ENCODE measurements at places on chromosomes 13 and 19.

GRCh38 chr13:23858546-23858945 lies 30.7 kb downstream of the MIPEP start:
- DNase-seq, result no peak

DNA sequence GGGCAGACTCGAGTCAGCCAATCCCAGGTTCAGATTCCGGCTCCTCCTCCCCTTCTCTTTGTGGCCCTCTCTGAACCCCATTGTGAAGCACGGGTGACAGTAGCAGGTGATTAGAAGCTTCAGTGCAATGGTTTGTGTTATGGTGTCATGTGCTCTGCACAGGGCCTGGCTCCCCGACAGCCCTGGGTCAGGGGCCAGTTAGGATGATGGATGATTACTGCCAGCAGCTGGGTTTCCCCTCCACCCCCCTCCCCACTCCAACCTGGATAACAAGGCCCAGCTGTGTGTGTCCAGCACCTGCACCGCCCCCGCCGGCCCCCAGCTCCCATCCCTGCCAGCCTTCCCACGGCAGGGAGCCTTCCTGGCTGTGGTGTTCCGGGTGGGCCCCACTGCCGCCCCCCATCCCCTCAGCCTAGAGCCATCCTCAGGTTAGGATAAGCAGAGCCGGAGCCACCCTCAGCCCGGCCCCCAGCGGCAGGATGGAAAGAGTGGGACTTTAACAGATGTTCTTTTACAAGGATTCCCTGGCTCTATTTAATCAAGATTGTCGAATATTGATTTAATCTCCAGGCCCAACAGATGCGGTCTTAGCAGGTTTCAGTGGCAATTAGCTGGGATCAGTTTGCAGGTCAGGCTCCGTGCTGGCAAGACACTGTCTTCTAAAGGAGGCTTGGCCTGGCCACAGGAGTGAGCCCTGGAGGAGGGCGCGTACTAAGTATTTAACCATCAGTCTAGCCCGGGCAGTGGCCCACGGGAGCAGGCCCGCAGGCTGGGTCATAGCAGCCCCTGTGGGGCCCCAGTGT lies 156.2 kb downstream of the SIPA1L3 start:
- peak; percentile 97 for DNase-seq

- DNase-seq, result no peak
Observed at GRCh38 chr19:47641891-47642485, 33.1 kb downstream of the BICRA start.

DNA sequence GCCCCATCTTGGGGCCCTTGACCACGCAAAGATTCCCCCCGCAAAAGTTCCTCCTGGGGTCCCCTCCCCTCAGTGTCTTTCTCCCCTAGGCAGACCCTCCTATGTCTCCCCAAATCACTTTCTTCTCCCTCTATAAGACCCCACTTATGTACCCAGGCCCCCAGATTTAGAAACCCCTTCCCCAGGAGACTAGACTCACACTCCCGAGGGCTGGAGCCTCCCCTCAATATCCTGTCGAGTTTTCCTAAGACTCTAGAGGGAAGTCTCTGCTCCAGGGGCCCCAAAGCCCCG lies 1.4 kb downstream of the SLC1A5 start:
- DNase-seq, result no peak

- peak; percentile 23 for DNase-seq
Observed at GRCh38 chr13:33057019-33057780, 41.0 kb downstream of the KL start.

DNA sequence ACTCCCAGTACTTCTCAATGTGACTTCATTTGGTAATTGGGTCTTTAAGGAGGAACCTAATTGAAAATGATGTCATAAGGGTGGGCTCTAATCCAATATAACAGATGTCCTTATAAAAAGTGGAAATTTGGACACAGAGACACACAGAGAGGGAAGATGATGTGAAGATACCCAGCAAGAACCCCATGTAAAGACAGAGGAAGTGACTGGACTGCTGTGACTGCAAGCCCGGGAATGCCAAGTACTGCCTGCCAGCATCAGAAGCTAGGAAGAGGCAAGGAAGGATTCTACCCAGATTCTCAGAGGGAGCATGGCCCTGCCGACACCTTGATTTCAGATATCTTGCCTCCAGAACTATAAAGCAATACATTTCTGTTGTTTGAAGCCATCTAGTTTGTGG lies 239.3 kb downstream of the KCTD12 start:
- DNase-seq, result no peak

- no peak for DNase-seq
Observed at GRCh38 chr19:7349961-7350711, 1.4 kb downstream of the ARHGEF18 start.

- DNase-seq, result no peak
Observed at GRCh38 chr19:41862445-41862986, 2.5 kb downstream of the RPS19 start.

- peak; percentile 49 for DNase-seq
Observed at GRCh38 chr13:41751277-41751676, 209.6 kb downstream of the VWA8 start.

GRCh38 chr19:1880611-1881392 lies 4.5 kb downstream of the ABHD17A start:
- DNase-seq, result no peak

DNA sequence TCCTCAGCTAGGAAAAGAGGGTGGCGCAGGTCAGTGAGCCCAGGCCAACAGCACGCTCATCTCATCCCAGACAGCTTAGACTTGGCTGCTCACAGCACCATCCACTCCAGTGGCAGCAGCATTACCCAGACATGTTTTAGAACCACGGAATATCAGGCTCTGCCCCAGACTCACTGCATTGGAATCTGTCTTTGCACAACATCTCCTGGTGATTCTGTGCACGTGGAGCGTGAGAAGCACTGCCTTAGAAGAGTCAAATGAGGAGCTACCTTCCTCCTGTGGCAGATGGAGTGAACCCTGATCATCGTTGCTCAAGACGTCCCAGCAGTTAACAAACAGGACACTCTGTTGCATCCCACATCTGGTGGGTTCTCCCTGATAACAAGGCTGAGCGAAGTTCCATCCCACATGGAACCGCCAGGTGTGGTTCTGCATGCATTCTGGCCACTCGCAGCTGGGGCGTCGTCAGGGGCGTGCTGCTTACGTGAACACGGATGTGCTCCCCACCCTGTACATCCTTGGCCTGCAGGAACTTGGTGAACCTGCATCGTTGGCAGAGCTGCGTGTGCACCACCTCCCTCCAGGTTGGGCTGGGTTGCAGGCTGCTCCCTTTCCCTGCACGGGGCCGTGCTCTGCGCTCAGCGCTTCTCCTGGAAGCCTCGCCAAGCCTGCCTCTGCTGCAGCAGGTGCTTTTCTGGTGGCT lies 25.2 kb upstream of the ATP11A start:
- no peak for DNase-seq

- no peak for DNase-seq
Observed at GRCh38 chr19:54408456-54409026, 6.7 kb upstream of the TTYH1 start.

DNA sequence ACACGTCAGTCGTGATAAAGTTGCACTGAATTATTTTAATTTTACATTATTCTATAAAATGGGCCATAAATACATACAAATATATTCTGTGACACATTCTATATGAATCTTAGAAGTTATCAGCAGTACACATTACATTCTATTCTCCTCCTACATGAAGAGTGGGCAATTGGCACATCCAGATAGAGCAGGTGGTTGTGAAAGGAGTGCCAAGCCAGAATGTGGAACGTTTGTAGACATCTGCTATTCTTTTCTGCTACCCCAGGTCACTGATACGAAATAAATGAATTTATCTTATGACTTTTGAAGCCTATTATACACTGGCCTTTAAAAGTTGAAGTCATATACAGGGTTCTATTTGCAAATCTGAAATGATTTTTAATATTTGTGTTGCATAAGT lies 373.2 kb downstream of the PCDH17 start:
- DNase-seq, result no peak

GRCh38 chr13:35309706-35310105 lies 166.8 kb downstream of the MAB21L1 start:
- peak; percentile 5 for DNase-seq

DNA sequence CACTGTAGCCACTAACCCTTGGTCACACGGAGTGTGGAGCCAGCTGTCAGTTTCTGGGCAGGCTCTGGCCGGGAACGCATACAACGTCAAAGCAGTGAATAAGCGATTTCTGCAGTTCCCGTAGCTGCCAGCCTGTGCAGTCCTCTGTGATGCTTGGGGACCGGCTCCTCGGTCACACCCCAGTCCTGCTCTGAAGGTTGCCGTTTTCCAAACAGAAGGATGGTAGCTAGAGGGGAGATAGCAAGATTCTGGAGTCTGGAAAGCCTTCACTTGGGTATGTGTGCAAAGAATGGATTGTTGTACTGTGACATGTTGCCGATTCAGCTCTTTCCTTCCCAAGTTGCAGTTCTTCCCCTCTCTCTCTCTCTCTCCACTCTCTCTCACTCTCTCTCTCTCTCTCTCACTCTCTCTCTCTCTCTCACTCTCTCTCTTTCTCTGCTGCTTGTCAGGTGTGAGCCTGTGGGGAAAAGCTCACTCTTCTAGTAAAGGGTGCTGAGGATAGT lies 38.7 kb upstream of the C1QTNF9 start:
- peak; percentile 11 for DNase-seq

DNA sequence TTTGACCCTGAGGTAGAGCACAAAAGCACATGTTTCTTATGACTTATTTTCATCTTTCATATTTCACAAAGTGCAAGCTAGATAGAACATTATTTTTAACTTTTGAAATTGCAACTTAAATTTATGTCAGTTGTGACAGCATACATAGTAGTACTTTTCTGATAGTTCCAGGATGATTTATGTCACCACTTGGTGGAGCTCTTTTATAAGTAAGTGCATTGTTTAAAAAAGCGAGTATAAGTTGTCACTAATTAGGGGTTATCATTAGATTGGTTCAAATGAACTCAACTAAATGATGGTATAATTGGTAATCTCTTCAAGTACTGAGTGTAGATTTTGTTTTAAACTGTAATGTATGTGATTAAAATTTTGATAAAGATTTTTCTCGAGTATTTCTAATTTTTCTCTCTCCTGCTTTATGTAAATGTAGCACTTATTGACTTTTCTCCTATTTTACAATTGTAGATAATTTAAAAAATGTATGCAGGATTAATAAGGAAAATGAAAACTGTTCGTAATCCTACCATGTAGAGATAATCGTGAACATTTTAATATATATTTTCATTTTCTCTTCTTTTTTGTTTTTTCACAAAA lies 31.1 kb downstream of the RB1 start:
- DNase-seq, result no peak

GRCh38 chr13:35162420-35162819 lies 220.3 kb downstream of the NBEA start:
- DNase-seq, result no peak

DNA sequence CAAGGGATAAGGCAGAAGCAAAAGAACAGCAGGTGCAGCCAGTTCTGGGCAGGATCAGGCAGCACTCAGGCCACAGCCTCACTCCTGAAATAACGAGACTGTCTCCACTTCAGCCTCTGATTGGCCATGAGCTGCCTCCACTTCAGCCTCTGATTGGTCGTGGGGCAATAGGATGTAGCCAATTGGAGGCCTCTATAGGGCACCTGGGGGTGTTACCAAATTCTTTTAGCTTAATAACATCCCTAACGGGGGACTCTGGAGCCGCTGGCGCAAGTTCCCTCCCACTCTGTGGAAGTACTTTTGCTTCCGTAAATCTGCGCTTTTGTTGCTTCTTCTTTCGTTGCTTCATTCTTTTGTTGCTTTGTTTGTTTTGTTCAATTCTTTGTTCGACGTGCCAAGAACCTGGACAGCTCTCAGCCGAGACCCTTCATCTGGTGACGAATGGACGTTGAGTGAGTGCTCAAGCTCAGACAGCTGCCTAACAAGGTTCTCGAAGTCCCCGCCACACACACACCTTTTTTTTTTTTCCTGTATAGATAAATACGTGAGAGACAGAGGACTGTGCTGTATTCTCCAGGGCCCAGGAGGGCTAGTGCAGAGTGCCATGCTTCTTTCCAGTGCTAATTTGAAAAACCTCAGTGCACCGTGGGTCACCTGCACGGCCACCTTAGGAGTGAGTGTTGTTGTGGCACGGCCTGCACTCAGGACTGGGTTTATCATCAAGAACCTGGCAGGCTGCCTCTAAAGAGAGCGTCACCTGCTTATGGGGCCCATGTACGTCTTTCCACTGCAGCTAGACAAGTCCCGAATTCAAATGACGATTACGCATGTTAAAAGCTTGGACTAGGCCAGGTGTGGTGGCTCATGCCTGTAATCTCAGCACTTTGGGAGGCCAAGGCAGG lies 32.0 kb upstream of the TUBGCP3 start:
- peak; percentile 82 for DNase-seq

DNA sequence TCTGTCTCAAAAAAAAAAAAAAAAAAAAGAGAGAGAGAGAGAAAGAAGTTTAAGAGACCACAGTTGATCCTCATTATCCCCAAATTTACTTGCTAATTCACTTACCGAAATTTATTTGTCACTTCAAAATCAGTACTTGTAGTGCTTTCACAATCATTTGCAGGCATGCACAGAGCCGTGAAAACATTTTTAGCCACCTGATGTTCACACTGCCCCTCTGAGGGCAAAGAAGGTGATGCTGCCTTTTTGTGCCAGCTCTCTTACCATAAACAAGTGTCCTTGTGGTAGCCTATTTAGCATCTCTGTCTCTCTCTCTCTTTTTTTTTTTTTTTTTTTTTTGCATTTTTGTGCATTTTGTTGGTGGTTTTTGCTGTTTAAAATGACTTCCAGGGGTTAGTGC lies 24.1 kb upstream of the CASP14 start:
- DNase-seq, result no peak
